Smooth muscle cell of the coronary artery (primary cell): ENCODE measurements at places on chromosomes 7 and 10. TPM values are rescaled to one million over a fixed set of nuclear protein-coding genes. Genes with fewer than 3 reads are reported as not detected.

The HOXA11 gene
- total RNA-seq: not detected in 2 replicates

The VWDE gene
- total RNA-seq: 0.08 TPM in 1 of 2 replicates, not detected in the other

The PIK3AP1 gene
- under 0.01 TPM in 1 of 2 replicates, not detected in the other for total RNA-seq

The PAPSS2 gene
- total RNA-seq: 122 and 168 TPM in 2 replicates

The PKD2L1 gene
- total RNA-seq: not detected in 2 replicates

The SLC16A9 gene
- total RNA-seq: 0.23 and 6.2 TPM in 2 replicates

The MUC3A gene
- total RNA-seq: not detected in 2 replicates

The SH2D4B gene
- total RNA-seq: not detected in 2 replicates

The SLC29A3 gene
- 0.75 and 2.7 TPM in 2 replicates for total RNA-seq

The LGI1 gene
- not detected in 2 replicates for total RNA-seq
